Thoracic aorta (tissue), 2 donors: ENCODE measurements at places on chromosomes 7 and 10. TPM values are rescaled to one million over a fixed set of nuclear protein-coding genes. Genes with fewer than 3 reads are reported as not detected.
A peak's percentile ranks its signal among the peaks of the same experiment; 100 is the strongest.

Gene CFAP69
- 14.0 TPM for total RNA-seq

DNA sequence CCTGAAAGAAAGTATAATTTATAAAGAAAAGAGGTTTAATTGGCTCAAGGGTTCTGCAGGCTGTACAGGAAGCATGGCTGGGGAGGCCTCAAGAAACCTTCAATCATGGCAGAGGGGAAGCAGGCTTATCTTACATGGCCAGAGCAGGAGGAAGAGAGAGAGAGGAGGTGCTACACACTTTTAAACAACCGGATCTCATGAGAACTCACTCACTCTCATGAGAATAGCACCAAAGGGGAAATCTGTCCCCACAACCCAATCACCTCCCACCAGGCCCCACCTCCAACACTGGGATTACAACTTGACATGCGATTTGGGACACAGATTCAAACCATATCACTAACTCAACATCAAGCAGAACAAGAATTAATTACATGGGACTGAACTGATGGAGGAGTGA is 6.9 kb upstream of the ZNF485 start:
- DNase-seq: no peak

DNA sequence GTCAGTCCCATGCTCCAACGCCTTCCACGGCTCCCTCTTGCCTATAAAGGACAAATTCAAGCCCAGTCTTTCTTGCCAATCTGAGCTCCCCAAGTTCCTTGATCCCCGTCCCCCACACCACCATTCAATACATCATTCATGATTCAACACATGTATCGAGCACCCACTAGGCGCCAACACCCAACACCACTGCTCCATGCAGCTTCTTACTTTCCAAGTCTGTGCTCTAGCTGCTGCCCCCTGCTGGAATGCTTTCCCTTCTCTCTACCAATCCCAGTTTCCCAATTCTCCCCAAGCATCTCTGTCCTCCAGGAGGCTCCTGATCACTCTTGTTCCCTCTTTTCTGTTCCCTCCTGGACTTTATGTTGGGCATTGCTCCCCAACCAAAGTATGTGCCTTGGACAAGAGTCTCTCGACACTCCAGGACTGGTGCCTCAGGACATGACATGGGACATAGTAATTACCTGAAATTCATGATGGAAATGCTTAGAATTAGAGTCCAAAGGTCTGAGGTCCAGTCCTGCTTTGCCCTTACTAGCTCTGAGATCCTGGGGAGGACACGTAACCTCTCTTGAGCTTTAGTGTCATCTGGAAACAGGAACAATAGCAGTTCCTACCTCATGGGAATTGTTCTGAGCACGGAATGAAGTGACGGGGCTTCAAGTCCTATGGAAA is 172.7 kb downstream of the NEURL1 start:
- no peak for DNase-seq

Gene CTAGE6
- 0.68 TPM for total RNA-seq

Gene SYNPO2L
- total RNA-seq: not detected

DNA sequence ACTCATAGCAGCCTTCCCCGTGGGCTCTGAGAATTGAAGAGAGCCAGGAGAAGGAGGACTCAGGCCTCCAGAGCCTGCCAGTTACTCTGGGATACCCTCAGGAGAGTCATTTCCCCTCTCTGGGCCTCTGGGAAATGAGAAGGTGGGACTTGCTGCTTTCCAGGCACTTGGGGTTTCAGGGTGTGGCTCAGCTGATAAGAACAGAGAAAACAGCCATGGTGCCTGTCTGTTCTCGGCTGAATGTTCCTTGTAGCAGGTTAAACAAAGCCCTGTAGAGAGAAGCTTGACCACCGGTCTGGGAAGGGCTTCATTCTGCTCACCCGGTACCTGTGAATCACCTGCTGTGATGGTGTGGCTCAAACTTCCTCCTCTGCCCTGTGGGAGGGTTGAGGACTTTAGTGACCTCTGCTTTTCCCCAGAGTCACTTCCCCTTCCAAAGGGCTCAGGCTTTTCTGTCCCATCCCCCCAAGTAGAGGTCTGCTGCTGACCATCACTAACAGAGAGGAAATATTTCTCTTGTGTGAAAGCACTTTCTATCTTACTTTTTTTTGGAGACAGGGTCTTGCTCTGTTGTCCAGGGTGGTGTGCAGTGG is 212.4 kb upstream of the GALNT17 start:
- no peak for DNase-seq

DNA sequence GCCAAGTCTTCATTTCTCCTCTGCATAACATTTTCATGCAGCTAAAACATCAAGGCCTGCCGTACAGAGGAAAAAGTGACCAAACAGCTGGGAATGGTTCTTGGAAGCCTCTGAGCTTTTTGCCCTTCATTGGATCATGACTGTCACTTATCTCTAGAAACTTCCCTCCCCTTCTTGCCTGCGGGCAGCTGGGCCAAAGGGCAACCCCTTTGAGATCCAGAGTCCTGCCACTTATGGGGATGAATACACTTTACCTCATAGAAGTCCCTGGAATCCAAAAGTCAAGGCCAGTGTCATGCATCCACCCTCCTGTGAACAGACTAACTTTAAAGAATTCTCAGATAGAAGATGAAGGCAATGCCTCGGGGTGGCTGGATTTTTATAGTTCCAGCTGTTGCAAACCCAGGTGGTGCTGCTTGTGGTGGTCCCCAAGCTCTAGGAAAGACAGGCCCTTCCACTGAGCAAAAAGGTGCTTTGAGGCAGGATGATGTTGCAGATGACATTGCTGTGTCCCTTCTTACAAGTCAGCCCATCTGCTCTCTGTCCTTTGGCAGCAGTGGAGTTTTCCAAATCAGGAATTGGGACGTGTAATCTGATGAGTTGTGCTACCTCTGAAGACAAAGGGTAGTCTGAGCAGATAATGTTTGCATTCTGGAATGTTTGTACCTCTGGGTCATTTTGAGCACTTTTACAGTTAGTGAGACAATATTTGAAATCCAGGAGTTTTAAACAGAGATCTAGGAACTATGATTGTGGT is 64.2 kb downstream of the LRMDA start:
- no peak for DNase-seq

GRCh38 chr10:71471957-71472365 is 75.2 kb downstream of the CDH23 start:
- DNase-seq: no peak

Gene POM121
- 21.5 TPM for total RNA-seq

GRCh38 chr7:20307901-20308300 is 22.8 kb upstream of the ITGB8 start:
- DNase-seq: no peak

GRCh38 chr7:130481898-130482297 is 10.0 kb upstream of the MEST start:
- no peak for DNase-seq

Gene SAMD9
- total RNA-seq: 10.2 TPM

GRCh38 chr7:28112012-28112411 is 68.6 kb downstream of the JAZF1 start:
- no peak for DNase-seq

Gene OR2A1
- total RNA-seq: 0.14 TPM

- peak; percentile 53 for DNase-seq
Measured at GRCh38 chr10:125011926-125012705, 70.2 kb downstream of the ZRANB1 start.

DNA sequence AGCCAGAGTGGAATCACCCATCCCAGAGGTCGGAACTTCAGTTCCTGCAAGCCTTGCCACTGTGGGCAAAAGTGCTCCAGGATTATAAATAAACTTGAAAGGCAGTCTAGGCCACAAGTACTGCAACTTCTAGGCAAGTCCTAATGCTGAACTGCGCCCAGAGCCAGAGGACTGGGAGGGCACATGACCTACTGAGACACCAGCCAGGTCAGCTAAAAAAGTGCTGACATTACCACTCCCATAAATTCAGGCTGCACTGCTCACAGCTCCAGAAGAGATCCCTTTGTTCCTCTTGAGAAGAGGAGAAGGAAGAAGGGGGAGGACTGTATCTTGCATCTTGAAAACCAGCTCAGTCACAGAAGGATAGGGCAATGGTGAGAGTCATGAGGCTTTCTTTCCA is 1084.1 kb upstream of the PHF14 start:
- no peak for DNase-seq

- no peak for DNase-seq
Measured at GRCh38 chr10:125868372-125868975, 12.6 kb downstream of the DHX32 start.

DNA sequence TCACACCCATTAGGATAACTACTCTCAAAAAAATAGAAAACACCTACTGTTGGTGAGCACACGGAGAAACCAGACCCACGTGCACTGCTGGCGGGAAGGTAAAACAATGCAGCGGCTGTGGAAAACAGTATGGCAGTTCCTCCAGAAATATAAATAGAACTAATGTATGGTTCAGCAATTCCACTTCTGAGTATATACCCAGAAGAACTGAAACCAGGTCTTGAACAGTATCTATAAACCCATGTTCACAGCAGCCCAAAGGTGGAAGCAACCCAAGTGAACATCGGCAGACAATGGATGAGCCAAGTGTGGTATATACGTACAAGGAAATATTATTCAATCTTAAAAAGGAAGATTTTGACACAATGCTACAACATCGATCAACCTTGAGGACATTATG is 164.7 kb downstream of the ZMYND11 start:
- no peak for DNase-seq

Gene MARCHF5
- 19.6 TPM for total RNA-seq

GRCh38 chr10:112813866-112814591 is 136.0 kb upstream of the TCF7L2 start:
- DNase-seq: no peak

Gene OR6B1
- not detected for total RNA-seq

Gene SPACDR
- total RNA-seq: not detected

Gene DYDC2
- total RNA-seq: not detected

DNA sequence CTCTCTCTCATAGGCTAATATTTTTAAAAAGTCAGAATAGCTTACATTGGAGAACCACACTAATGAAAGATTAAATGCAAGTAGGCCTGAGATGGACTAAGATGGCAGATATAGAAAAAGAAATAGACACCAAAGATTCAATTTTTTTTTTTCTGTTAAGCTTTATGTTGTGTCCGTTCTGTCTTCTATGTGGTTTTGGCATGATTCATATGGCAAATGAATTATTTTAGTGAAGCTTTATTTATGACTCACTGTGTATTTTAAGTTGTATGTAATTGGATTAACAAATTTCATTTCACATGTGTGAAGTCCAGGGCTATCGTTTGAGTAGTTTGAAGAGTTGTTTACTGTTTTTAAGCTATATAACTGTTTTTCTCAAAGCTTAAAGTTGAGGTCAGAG is 214.8 kb downstream of the CAMK1D start:
- no peak for DNase-seq

GRCh38 chr7:6012355-6013104 is 3.5 kb downstream of the AIMP2 start:
- DNase-seq: no peak

DNA sequence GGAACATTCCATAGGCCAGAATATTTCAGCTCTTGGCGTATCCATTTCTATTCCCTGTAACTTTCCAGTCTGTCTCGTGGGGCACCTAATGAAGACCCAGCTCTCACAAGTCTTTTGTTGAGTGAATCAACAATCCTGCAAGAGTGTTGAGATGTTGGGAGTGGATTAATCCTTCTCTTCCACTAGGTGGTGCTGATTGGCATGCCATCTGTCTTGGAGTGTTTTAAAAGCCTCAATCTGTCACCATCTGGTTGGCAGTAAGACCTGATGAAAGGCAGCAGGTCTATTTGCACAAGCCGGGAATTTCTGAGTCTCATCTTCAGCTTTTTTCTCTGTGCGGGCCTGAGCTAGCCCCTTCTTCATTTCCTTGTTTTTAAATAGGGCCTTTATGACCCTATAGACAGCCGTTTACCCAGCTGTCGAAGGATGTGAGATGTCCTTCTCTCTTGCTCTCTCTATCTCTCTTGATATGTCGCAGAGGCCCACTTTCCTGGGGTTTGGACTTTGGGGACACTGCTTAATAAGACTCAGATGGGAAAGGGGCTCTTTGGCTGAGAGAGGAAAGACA is 180.5 kb downstream of the ZNF365 start:
- no peak for DNase-seq

- DNase-seq: no peak
Measured at GRCh38 chr10:67698164-67698563, 2.2 kb upstream of the CTNNA3 start.

- DNase-seq: no peak
Measured at GRCh38 chr7:10156972-10157371, 816.7 kb upstream of the PHF14 start.

GRCh38 chr7:15801041-15801440 is 114.6 kb upstream of the MEOX2 start:
- DNase-seq: no peak

Gene TMEM270
- total RNA-seq: not detected

DNA sequence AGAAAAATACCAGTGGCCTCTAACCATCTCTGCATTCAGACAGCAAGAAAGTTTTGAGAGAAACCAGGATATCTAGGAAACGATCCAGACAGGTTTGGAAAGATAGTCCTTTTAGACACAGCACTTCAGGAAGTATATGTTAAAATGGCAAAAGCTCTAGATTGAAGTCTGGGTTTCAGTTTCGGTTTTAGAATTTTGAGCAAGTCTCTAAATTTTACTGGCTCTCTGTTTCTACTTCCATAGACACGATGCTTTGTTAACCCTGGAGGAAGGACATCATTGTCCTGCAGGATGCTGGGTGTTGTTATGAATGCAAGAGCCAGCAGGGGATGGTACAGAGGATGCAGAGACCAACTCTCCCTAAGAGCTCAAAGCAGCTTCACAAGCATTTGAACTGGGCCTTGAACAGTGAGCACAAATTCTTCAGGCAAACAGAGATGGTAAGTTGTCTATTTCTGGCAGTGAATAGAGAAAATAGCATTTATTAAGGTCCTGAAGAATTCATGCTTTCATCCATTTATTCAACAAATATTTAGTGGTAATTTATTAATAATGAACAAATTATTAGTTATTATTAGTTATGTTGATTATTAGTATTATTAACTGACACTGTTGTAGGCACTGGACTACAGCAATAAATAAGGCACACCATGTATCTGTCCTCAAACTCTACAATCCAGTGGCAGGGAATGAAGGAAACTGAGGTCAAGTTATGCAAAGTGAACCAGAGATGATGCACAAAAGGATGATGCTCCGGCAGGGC is 152.7 kb upstream of the NRP1 start:
- no peak for DNase-seq

Gene RBP4
- 23.3 TPM for total RNA-seq

Gene NODAL
- total RNA-seq: not detected

Gene LRRC18
- not detected for total RNA-seq

GRCh38 chr10:99875473-99875872 is 93.0 kb downstream of the ABCC2 start:
- DNase-seq: no peak

Gene ENKUR
- total RNA-seq: not detected

Gene COL13A1
- 34.1 TPM for total RNA-seq

- DNase-seq: no peak
Measured at GRCh38 chr7:90309872-90310271, 11.2 kb downstream of the FAM237B start.

DNA sequence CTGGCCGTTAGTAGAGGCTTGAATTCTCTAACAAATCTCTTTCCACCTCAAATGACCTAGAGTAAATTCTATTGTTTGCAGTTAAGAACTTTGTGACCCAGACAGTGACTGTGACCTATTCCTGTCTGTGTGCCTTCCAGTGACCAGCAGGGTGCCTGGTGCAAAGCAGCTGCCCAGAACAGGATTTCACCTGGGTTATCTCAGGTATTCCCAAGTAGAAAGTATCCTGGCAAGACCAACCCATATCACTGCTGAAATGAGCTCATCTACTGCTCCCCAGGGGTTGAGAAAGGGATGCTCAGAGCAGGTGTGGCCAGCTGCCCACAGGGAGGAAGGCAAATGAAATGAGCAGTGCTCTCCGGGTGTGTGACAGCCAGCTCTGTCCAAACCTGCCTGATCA is 2.1 kb upstream of the MSMB start:
- no peak for DNase-seq
